ENCODE measurements at places on chromosomes 12 and 14. TPM values are rescaled to one million over a fixed set of nuclear protein-coding genes. Genes with fewer than 3 reads are reported as not detected.
A peak's percentile ranks its signal among the peaks of the same experiment; 100 is the strongest.

DNA sequence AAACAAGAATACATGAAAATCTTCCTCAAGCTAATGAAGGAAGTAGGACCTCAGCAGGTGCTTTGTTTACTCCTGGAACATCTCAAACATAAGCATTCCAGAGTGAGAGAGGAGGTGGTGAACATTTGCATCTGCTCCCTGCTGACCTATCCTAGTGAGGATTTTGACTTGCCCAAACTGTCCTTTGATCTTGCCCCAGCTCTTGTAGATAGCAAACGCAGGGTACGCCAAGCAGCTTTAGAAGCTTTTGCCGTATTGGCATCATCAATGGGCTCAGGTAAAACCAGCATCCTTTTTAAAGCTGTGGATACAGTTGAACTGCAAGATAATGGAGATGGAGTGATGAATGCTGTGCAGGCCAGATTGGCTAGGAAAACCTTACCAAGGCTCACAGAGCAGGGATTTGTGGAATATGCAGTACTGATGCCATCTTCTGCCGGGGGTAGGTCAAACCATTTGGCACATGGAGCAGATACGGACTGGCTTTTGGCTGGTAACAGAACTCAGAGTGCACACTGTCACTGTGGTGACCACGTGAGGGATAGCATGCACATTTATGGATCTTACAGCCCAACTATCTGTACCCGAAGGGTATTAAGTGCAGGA, 1.9 kb downstream of the TOGARAM1 start:
- H3K4me1 ChIP-seq = peaks cover 51% of the 10 kb centered on the region
- H3K36me3 ChIP-seq = no peaks in the 10 kb centered on the region
- DNase-seq = peak; percentile 41
- no peaks in the 10 kb centered on the region for H3K27me3 ChIP-seq
- H3K4me3 ChIP-seq = peak overlapping the region; percentile 88
- peak overlapping the region; percentile 77 for H3K27ac ChIP-seq

GRCh38 chr12:121424624-121424975, 24.7 kb downstream of the RNF34 start:
- no peaks in the 10 kb centered on the region for H3K27me3 ChIP-seq
- no peak overlapping the region for H3K4me3 ChIP-seq
- no peak overlapping the region for H3K27ac ChIP-seq
- H3K36me3 ChIP-seq = peaks cover 24% of the 10 kb centered on the region
- no peak for DNase-seq
- H3K4me1 ChIP-seq = no peaks in the 10 kb centered on the region

The HSPA2 gene
- 0.27 TPM for total RNA-seq

GRCh38 chr12:1093166-1093751, 102.2 kb downstream of the ERC1 start:
- H3K4me1 ChIP-seq = peaks cover 8% of the 10 kb centered on the region
- no peaks in the 10 kb centered on the region for H3K27me3 ChIP-seq
- H3K27ac ChIP-seq = no peak overlapping the region

DNA sequence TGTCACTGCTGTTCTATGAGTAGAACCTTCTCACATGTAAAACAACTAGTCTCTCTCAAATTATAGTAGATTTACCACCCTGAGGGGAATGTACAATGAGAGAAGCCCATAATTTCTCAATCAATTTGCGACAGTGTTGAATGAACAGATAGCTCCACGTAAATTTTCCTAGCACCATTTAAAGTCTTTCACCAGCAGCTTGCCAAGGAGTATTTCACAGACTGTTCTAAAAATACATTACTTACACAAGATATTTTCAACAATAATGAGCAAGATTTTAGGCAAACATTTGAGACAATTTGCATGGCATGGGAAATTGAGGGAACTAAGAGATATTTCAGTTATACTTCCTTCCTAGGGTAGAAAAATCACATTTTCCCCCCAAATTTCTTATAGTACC, 151.6 kb downstream of the KICS2 start:
- no peaks in the 10 kb centered on the region for H3K27me3 ChIP-seq
- no peak overlapping the region for H3K27ac ChIP-seq
- H3K4me3 ChIP-seq = no peak overlapping the region
- DNase-seq = no peak
